ENCODE measurements at places on chromosomes 1 and 21.

- DNase-seq = no peak
Observed at GRCh38 chr1:215421744-215422143, 145.4 kb upstream of the KCTD3 start.

- no peak for DNase-seq
Observed at GRCh38 chr1:159669338-159669737, 45.1 kb downstream of the CRP start.

DNA sequence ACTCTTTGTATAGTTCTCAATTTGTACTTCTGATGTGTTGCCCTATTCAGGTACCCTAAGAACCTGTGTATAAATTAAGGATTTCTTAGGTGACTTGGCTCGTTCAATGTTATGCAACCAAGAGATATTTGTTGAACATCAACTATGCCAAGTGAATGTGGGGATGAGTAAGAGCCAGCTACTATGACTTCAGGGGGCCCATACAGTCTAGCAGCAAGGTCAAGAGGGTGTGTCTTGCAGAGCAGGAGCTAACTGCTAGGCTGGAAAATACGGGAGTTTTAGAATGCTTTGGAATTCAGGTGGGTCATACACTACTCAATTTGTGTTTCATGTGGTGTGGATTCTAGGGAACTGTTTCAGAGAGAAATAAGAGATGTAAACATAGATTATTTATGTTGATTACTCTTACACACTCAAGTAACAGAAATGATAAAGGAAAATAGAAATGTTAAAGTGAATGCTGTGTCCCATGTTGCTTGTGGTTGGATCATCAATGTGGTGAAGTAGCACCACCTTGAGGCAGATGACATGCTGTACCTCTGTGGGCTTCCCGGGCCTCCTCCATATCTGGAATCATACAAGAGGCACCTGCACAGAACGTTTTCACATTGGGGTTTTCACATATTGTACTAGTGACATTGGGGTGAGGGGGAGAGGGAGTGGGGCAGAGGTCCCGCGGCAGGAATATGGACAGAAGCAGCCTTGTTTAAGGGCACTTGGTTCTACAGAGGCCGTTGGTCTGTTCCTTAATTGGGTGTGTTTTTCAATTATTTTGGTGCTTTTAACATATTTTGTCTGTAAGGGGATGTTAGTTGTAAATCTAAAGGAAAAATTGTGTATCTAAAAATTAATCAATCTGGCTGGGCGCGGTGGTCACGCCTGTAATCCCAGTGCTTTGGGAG lies 12.4 kb downstream of the ARPC5 start:
- peak; percentile 59 for DNase-seq

GRCh38 chr1:231893400-231894102 lies 267.0 kb downstream of the DISC1 start:
- no peak for DNase-seq

DNA sequence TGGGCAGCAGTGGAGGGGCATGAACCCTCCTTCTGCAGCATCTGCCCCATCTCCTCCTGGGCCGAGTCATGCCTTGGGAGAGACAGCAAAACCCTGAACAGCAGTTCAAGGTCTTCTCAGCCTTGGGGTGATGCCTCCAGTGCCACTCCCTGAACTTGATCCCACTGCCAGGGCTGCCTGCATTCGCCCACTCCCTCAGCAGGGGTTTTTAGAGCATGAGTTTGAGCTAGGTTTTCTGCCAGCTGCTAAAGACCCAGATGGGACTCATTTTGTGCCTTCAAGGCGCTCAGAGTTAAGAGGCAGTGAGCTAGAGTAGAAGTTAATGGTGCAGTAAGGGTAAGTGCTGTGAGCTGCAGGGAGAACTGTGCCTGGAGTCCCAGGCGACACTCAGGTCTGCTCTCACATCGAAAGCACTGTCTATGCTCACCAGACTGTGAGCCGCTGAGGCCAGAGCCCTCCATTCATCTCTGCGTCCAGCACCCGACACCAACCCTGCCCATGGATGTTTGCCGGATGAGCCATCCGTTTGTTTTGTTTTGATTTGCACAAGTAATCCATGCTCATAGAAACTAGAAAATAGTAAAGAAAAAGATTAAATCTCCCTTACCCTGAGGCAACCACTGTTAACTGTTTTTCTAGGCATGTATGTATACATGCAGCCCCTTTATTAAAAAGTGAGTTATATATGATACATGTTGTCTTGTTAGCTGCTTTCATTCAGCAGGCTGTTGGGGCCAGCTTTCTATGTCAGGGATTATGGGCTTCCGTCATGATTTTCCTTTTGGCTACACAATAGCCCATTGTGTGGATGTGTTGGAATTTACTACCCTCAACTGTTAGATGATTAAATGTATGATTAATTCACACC lies 67.8 kb downstream of the VPS26C start:
- DNase-seq = peak; percentile 13

DNA sequence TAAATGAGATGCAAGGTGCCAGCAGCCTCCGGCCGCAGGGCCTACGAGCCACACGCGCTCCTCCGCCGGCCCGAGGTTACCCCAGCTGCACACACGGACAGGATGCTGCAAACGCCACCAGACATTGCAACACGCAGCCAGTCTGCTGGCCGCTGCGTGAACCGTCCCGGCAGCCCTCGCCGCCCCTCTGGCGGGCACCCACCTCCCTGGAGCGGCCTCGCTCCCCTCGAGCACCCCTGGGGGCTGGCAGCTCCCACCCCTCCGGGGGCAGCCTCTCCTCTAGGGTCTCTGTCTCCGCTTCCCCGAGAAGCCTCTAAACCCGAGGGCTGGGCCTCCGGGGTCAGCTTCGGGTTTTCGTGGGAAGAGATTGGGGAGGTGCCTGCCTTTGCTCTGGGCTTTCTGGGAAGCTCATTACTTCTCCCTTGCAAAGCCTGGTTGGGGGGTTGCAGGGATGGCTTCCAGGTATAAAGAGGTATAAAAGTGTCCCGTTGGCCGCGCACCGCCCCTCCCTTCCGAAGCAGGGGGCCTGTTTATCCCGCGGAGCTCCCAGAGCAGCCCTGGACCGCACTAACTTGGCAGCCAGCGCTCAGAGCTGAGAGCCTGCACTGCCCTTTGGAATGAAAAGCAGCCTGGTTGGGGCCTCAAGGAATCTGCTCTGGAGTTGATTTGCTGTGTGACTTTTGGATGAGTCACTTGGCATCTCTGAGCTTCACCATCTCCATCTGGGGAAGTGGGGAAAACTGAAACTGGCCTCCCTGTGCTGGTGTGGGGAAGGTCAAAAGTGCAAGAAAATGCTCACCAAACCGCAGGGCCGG lies 21.8 kb downstream of the DHRS3 start:
- peak; percentile 81 for DNase-seq

DNA sequence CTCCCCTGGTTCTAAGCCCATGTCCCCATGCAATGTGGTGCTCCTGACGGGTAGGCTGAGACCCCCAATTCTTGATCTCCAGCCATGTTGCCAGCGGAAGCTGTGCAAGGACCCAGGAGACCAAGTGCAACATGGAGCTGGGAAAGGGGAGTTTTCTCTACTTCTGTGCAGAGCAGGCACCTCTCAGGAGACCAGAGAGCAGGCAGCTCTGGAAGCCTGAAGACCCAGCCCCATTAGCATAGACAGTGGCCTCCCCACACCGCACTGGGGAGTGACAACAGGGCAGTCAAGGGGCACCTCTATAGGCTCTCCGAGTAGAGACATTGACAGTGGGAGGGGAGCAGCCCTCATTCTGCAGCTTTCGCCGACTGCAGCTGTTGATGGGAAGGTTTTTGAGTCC lies 410.2 kb downstream of the MATN1 start:
- DNase-seq = no peak

DNA sequence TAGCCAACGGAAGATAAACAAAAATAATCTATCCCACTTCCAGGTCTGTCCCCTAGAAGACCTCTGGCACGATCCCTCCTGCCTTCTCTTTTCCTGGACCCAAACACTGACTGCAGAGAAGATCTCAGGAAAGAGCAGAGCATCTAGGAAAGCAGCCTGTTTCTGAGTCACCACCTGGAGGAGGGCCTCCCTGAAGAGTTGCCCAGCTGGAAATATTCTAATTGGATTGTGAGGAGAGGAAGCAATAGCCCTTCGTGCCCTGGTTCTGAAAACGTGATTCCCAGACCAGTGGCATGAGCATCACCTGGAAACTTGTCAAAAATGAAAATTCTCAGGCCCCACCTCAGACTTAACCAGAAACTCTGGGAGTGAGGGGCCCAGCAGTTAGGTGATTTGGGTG lies 411.1 kb downstream of the SETD4 start:
- no peak for DNase-seq

DNA sequence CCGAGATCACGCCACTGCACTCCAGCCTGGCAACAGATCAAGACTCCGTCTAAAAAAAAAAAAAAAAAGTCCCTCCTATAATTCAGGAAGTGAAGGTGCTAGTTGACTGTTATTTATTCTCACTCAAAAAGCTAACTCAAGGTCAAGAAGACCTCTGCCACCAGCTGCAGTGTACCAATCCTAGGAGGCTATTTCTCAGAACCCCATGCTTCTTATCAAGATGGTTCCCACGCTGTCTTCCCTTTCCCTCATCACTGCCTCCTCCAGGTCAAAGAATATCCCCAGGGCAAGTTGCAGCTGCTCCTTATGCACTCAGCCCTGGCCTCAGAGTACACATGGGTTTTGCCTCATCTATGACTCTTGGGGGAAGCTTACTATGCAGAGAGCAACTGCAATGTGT lies 53.6 kb downstream of the RERE start:
- peak; percentile 36 for DNase-seq

GRCh38 chr1:36857754-36858153 lies 176.6 kb downstream of the GRIK3 start:
- peak; percentile 57 for DNase-seq

- no peak for DNase-seq
Observed at GRCh38 chr1:36482724-36483388, at the start of gene CSF3R. Gene CSF3R (minus strand): TSS chr1:36482913. CDS start chr1:36479496, 3,417 bp downstream.

GRCh38 chr1:37620707-37621106 lies 14.0 kb downstream of the RSPO1 start:
- DNase-seq = no peak
